ENCODE measurements at places on chromosomes 1 and 21. TPM values are rescaled to one million over a fixed set of nuclear protein-coding genes. Genes with fewer than 3 reads are reported as not detected.

DNA sequence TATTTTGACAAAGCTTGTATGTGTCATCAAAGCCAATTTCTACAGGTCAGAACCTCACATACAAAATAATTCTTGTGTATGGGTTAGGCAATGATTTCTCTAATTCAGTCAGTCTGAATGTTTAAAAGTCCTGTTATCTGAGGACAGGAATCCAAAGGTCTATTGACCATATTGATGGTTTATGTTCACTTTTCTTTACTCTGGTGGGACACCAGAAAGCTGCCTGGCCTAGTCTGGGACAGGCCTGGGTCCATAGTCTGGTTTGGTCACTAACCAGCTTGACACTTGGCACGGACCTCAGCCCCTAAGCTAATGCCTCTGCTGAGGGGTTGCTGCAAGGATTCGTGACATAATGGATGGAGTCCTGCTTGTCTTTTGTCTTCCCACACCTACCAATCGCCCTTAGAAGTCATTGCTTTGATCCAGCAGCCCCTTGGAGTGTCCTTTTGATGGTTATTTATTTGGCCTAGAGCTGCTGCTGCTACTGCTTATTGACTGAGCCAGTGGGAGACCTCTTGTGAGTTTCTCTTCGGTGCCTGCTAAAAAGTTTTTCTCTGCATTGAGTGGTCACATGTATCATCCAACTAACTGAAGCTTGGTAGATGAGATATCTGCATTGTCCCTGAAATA lies 15.7 kb downstream of the IFNAR2 start:
- DNase-seq: no peak

DNA sequence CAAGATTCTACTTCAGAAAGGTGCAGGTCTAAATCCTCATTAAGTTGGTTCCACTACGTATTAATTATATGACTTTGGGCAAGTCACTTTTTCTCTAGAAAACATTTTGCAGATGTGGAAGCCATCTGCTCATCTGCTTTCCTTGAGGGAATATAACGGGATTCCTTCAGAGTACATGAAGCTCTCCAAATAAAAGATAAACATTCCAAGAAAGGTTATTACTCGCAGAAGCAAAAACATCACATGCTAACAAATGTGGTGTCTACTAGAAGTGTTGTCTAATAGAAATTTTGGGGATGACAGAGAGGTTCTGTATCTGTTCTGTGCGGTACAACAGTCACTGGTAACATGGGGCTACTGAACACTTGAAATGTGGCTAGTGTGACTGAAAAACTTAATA lies 60.2 kb downstream of the NIBAN1 start:
- no peak for DNase-seq

- no peak for DNase-seq
Measured at GRCh38 chr1:11648039-11648438, 6.2 kb downstream of the FBXO2 start.

GRCh38 chr1:207463021-207463420 lies 8.9 kb downstream of the CR2 start:
- DNase-seq: no peak

GRCh38 chr1:53573522-53573921 lies 114.3 kb downstream of the DMRTB1 start:
- no peak for DNase-seq

DNA sequence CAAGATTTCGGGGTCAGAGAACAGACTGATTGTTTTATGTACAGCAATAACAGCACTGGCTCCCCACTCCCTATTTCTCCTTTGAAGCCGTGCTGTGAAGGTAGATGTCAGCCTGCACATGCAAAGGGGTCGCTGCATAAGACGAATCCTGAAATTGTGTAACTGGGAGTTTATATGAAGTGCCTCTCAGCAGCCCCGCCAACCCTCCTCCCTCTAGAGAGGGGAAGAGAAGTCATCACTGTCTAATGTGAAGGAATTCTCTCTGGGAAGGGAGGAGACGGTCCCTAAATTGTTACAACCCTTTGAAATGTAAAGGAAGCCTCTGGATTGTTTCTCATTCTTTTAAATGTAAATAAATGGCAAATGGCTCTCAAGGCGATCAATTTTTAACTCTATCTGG lies 545.3 kb downstream of the PLA2G4A start:
- no peak for DNase-seq

- DNase-seq: no peak
Measured at GRCh38 chr21:42047821-42048613, 23.1 kb upstream of the UMODL1 start.

- no peak for DNase-seq
Measured at GRCh38 chr1:172360985-172361384, 59.5 kb upstream of the C1orf105 start.

DNA sequence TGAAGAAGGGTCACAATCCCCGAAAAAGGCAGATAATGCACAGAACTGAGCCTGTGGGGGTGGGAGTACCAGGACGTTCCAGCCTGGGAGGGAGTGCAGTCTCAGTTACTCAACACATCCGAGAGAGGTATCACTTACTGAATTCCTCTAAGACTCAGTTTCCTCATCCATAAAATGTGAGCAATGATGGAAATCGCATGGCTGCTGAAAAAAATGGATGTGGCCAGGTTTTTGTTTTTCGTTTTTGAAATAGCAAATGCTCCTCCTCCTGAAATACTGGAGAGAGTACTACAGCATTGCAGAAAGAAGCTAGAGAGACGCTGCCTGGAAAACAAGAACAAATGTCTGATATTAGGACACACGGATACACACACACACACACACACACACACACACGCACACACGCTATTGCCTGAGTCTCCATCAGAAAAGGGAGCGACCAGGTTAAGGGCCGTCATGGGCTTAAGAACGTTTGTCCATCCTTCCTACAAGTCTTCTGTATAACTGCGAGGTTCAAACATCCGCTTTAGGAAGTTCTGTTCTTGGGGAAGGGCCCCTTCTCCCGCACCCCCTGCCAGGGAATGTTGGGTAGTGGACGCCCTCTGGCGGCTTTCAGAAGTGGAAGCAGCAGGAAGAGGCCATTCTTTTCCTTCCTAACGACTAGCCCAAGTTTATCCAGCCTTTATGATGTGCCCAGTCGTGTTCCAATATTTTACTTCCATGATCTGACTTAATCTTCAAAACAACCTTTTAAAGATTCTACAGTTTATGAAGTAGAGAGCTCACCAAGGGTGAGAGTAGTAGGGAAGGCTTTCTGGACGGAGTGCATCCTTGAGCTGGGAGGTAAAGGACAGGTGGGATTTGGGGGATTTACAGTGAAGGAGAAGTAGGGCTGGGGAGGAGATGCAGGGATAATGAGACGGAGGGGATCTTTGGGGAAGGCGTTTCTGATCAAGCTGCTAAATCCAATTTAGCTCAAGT lies 699 bp upstream of the NES start:
- no peak for DNase-seq

SH3BGR gene
- 1.0 TPM for total RNA-seq

IARS2 gene
- total RNA-seq: 87.8 TPM

IL23R gene
- 0.80 TPM for total RNA-seq

APCS gene
- not detected for total RNA-seq

TNFAIP8L2 gene
- total RNA-seq: 28.7 TPM

NDUFS2 gene
- total RNA-seq: 79.0 TPM

KCNJ10 gene
- not detected for total RNA-seq

SAMSN1 gene
- 73.0 TPM for total RNA-seq

CD247 gene
- total RNA-seq: 196 TPM

Data from activated T-helper 2 cell treated with anti-CD3 and anti-CD28 coated beads, Interferon-gamma antibody, Interleukin-2, Interleukin-4, amounts not matched to agents 10 μg/mL and 5 μg/mL and 100 μg/mL, durations not matched to agents 14 hours and 24 hours and 36 hours (primary cell).